Subcutaneous preadipocyte (primary cell): ENCODE measurements at places on chromosomes 4 and X. TPM values are rescaled to one million over a fixed set of nuclear protein-coding genes. Genes with fewer than 3 reads are reported as not detected.

Gene GSTCD
- 9.9 and 23.7 TPM in 2 replicates for total RNA-seq

Gene WFS1
- total RNA-seq: 14.7 and 16.5 TPM in 2 replicates

Gene MAGEB10
- total RNA-seq: not detected in 2 replicates

Gene CYSLTR1
- not detected in 2 replicates for total RNA-seq

Gene ETDA
- not detected in 2 replicates for total RNA-seq

Gene PAGE5
- total RNA-seq: not detected in 2 replicates

Gene EFHC2
- 0.20 and 0.37 TPM in 2 replicates for total RNA-seq

Gene SMARCA1
- total RNA-seq: 17.6 and 18.0 TPM in 2 replicates

Gene SLC16A2
- 9.2 and 9.6 TPM in 2 replicates for total RNA-seq

Gene POU4F2
- not detected in 2 replicates for total RNA-seq

Gene HMGN5
- total RNA-seq: 0.39 and 0.73 TPM in 2 replicates
